Sigmoid colon (tissue), 7 donors: ENCODE measurements at places on chromosomes 7 and 10. TPM values are rescaled to one million over a fixed set of nuclear protein-coding genes. Genes with fewer than 3 reads are reported as not detected.

NOS3 gene
- 1.8 TPM for total RNA-seq

GRID1 gene
- total RNA-seq, result 0.66 TPM

ODAD2 gene
- 8.8 TPM for total RNA-seq

PIK3CG gene
- total RNA-seq, result 3.9 TPM

NKX2-3 gene
- total RNA-seq, result 32.4 TPM

NYAP1 gene
- 1.5 TPM for total RNA-seq

NRP1 gene
- total RNA-seq, result 47.8 TPM

HNRNPH3 gene
- 50.7 TPM for total RNA-seq

DNA sequence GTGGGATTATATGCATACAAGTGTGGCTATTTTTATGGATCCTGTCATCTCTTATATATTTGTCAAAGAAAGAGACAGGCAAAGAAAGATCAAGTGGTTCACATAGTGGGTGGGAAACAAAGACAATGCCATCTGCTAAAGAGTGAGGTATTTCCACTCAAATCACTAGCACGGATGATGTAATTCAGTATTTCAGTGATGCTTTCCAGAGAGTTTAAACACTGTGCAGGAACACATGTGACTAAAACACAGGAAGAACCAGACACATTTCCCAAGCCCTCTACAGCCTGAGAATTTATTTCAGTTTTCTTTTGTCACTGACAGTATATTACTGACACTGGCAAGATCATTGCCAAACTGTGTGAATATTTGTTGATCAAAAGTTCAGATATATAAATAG lies 885.7 kb upstream of the CELF2 start:
- DNase-seq, result no peak

DNA sequence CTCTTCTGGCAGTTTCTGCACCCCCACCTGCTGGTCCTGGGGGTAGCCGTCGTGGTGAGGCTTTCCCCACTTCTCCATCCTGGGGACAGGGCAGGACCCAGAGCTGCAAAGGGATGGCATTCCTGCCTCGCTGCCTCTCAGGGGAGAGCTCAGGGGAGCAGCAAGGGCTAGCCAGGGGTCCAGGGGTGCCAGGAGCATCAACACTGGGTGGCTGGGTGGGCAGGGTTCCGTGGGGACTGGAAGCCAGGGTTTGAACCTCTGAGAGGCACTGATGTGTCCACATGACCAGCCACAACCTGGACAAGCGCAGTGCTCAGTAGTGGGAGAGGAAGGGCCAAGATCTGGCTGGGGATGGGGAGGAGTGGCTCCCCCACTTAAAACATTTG lies 5.6 kb downstream of the ABCB8 start:
- no peak for DNase-seq

DNA sequence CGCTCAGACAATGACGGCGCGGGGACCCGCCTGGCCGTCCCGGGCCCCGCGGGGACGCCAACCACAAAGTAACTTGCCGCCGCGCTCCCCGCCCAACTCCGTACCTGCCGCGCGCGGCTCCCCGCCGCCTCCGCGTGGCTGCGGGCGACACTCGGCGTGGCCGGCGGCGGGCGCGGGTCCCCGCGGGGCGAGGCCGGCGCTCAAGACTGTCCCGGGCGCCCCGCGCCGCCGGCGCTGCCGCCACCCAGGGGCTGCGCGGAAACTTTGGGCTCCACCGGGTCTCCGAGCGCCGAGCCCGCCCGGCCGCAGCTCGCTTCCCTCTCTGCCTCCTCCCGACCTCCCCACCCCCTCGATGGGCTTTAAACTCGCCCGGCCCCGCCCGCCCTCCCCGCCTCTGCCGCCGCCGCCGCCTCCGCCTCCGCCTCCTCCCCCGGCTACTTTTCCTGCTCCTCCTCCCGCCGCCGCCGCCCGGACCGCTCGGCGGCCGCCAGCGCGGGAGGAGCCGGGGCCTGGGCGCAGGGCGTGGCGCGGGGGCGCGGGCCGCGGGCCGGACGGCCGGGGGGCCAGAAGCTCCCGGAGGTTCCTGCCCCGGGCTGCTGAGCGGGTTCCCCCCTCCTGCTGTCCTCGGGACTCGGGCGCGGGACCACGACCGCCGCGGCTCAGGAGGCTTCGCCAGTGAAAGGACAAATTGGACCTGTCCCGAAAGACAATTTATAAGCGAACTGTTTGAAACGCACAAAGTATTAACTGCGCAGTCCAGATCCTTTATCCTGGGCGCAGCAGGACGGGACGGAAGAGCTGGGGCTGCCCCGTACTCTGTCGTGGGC lies 10.6 kb upstream of the GRB10 start:
- peak; percentile 87 for DNase-seq

GRCh38 chr7:30412782-30413504 lies 65.6 kb downstream of the NOD1 start:
- DNase-seq, result no peak

DNA sequence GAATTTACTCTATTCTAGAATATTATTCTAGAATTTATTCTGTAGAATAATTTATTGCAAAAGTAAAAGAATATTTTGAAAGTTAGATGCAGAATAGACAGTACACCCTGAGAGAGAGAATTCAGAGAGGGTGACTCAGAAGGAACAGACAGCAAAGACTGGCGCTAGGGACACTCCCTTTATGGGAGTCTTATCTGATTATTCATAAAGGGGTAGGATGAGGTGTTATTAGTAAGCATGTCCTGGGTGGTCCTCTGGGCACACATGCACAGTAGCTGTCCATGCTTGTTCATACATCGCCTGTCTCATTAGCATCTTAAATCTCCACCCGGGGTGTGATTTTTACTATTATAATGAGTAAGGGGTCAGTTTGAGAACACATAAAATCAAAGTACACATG lies 100.1 kb downstream of the XPNPEP1 start:
- no peak for DNase-seq

DNA sequence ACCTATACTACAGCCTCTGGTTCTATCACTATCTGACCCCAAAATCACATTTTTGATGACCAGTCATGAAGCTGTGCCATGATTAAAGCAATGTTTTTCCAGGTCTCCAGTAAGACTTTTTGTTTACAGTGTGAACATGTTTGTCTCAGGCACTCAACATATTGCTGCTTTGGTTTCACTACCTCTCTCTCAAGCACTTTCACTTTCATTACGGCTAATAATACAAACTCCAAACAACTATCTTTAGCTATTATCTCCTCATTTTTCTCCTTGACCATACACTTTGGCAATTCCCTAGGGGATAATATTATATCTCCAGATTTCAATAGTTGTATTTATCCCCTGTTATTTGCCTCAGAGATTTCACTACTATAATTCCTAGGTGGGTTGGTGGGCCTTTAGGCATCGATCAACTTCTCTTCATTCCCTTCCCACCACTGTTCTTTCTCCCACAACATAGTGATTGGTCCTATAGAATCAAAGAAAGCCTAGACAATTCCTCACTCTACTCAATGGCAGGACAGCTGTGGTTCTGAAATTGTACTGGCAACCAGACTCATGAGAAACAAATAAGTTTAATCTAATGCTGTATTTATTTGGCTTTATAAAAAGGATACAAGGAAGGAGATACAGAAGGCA lies 261.4 kb upstream of the ZWINT start:
- DNase-seq, result no peak

DNA sequence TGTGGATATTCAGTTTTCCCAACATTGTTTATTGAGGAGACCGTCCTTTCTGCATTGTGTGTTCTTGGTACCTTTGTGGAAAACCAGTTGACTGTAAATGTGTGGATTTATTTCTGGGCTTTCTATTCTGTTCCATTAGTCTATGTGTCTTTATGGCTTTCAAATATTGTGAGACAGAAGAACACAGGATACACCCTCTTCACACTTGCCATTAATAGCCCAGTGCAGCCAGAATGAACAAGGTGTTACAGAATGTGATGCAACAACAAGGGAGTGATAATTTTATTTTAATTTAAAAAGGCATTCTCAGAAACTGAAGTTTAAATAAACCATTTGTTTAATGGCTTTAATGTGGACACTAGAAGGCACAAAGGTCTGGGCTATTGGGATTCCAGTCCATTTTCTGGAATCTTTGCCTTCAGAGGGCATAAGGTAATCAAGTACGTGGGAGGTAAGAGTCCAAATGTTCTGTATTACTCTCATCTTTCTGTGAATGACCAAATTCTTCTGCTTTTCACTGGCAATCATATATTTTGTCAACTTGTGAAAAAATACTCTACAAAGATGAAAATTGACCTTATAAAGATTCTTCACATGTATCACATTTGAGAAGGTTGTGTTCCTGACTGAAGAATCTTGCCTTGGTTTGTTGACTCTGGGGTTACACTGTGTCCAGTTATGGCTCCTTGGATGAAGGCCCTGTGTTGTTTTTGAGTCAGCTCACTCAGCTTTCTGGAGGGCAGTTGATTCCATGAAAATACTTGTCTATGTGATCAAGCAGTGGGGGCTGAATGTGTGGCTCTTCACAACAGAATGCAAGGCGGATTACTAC lies 962.7 kb downstream of the LRMDA start:
- no peak for DNase-seq

- no peak for DNase-seq
These were observed 273.9 kb upstream of the NFE2L3 start for GRCh38 chr7:25877802-25878789.

DNA sequence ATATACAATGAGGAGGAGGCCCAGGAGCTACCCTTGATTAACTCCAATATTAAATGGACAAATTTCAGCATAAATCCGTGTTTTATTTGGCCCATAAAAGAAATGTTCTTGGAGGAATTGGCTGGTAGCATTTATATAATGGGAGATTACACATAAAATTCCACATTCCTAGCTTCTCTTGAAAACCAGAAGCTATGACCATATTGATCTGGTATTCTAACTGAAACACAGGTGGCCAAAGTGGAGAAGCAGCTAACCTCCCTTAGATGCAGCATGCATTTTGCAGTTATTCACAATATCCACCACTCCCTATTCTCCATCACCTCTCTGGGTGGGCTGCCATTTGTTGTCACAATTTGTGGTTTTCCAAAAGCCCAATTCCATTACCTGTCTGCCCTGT lies 148.8 kb upstream of the CACNA2D1 start:
- no peak for DNase-seq

GRCh38 chr10:22367471-22367870 lies 22.2 kb downstream of the SPAG6 start:
- DNase-seq, result no peak

GRCh38 chr7:134140889-134141867 lies 14.0 kb downstream of the LRGUK start:
- DNase-seq, result peak; percentile 78

DNA sequence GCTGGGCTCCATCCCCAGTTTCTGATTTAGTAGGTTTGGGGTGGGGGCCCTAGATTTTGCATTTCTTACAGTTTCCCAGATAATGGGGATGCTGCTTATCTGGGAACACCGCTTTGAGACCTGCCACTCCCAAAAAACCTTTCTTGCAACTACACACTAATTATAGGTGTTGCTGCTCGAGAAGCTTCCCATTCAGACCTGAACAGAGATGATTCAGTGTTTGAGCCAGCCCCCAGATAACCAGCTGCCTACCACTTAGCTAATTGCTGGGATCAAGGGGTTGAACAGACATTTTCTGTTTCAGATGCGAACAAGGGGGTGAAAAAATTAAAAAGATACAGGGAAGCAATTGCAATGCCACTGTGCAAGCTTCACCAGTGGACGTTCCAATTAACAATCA lies 448.5 kb downstream of the KCNMA1 start:
- DNase-seq, result no peak

GRCh38 chr7:42869131-42870020 lies 42.5 kb downstream of the C7orf25 start:
- no peak for DNase-seq
